NCI-H1105 (cell line): ENCODE measurements at places on chromosomes 13 and 19.

DNA sequence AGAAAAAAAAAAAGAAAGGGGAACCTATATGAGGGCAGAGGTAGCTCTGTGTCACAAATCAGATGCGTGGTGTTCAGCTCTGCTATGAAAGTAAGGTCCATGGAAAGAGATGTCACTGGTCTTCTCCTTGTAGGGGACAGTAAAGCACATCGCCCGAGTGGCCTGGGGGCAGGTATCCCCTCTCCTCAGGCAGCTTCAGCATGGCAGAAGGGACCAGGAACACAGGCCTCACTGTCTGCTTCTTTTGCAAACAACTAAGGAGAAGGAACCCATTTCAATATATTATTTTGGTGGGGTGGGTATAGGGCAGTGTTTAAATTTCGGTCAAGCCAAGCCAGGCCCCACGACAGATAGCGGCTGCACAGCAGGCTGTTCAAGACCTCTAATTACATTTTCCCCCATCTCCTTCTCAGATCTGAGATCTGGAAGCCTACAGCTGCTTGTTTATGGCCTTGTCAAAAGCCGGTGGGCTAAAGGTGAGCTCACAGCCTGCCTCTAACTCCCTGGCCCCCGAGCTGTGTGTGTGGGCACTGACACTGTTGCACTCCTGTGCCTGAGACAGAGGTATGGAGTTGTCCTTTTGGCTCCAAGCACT lies 72.8 kb downstream of the HSPH1 start:
- DNase-seq = no peak

DNA sequence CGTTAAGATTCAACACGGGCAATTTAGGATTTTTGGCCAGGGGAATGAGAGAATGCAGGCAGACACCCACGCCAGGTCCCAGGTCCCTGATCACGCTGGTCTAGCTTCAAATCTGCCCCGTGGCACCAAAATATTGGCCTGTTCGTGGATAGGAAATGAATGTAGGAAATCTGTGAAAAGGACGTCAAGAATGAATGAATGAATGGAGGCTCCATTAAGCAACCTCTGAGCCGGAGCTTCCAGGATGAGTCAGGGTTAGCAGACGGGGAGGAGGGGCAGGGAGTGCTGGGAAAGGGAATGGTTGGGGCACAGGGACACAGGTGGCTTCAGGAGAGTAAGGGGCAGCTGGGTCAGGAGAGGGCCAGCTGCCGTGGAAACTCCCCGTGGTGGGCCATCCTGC lies 4.2 kb downstream of the SULT2B1 start:
- no peak for DNase-seq

DNA sequence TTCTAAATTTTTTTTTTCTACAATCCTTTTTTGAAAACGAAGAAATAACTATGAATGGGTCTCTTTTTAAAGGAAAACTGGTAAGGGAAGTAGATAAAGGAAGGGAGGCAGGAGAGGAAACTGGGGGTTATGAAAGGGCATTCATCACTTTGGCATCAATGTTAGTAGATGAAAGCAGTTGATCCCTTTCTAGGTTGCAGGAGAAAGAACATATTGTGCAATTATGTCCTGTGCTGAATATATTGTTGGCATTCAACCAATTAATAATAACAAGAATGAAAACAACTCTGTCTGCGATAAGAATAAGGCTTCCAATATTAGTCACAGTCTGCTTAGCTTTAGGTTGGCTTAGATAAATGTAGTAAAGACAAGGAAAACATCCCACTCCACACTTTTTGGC lies 796.8 kb upstream of the KLHL1 start:
- DNase-seq = no peak

GRCh38 chr13:108676620-108677019 lies 47.2 kb downstream of the MYO16 start:
- no peak for DNase-seq

GRCh38 chr13:114319441-114319913 lies 5.2 kb downstream of the CHAMP1 start:
- no peak for DNase-seq

GRCh38 chr13:48184260-48184659 lies 48.7 kb upstream of the ITM2B start:
- no peak for DNase-seq

GRCh38 chr13:45325806-45326205 lies 15.2 kb downstream of the TPT1 start:
- no peak for DNase-seq

GRCh38 chr13:107358866-107359265 lies 790.9 kb upstream of the ARGLU1 start:
- DNase-seq = no peak

DNA sequence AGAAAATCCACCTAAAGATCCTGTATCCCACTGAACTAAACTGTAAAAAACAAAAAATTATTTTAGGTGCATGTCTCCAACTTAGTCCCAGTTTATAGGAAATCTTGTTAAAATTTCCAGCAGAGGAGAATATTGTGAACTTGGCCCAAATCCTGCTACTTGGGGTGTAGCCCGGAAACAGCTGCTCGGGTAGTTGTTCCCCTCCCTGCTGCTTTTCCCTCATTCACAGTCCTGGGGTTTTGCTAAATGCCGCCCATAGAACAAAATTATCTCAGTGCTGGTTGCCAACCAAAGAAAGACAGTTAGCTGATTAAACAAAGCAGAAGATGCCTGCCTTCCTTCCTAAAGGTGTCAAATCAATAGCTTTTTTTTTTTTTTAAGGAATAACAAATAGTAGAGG lies 330.5 kb upstream of the KLF12 start:
- no peak for DNase-seq

DNA sequence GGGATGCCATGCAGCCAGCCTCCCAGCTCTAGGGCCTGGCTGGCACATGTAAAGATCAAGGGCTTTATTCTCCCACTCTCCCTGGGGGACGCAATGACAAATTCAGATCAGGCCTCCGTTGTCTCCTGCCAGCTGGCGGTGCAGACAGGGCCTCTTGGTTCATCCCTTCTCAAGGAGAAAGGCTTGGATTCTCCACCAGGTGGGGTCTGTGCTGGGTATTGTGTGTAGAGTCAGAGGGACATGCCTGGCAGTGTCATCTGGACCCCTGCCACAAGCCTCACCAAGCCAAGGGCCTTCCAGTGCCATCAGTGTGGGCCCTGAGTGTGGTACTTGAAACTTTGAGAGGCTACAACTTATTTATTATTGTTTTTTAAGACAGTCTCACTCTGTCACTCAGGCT lies 8.4 kb upstream of the PTPRS start:
- no peak for DNase-seq

DNA sequence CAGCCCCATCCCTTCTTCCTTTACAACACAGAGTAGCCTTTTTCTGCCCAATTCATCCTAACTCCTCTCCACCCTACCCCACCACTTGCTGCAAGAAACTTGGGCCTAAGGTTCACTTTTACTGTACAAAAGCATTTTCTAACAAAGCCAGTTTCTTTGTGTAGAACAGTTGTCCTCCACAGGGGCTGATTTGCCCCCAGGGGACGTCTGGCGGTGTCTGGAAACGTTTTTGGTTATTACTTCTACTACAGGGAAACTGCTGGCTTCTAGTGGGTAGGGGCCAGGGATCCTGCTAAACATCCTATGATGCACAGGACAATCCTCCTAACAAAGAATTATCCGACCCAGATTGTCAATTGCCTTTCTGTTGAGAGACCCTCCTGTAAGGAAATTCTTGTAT lies 7.3 kb upstream of the LMO7 start:
- no peak for DNase-seq

DNA sequence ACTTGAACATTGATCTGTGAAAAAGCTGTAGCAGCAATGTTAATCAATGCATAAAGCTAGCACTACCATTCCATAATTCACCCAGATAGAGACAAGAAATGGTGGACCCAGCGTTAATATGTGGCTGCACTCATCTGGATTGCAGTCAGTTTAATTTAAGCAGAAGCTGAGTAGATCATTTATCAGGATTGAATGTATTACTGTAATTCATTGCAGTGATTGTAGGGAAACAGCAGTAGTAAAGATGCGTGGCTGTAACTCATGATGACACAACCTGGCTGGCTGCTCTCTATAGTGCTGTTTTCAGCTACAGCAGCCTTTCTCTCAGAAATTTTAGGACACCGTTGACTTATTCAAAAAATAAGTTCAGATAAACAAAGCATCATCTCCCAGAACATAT lies 499.5 kb upstream of the SLITRK6 start:
- DNase-seq = no peak

GRCh38 chr19:30689474-30689873 lies 317.3 kb downstream of the ZNF536 start:
- DNase-seq = no peak

GRCh38 chr13:23843436-23843835 lies 45.8 kb downstream of the MIPEP start:
- DNase-seq = no peak

- no peak for DNase-seq
Observed at GRCh38 chr13:64041296-64041695, 2625.6 kb upstream of the PCDH20 start.

DNA sequence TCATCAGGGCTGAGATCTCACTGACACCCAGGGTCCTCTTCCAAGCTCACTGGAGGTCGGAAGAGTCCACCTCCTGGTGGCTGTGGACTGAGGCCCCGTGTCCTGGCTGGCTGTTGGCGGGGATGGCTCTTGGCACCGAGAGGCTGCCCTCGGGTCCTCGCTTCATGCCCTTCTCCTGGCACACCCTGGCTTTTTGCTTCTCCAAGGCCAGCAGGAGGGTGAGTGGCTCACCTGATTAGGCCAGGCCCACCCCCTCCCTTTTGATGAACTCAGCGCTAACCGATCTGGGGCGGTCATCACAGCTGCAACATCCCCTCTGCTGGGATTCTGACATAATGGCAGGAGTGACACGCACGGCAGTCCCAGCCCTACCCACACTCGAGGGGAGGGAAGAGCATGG lies 4.4 kb downstream of the SLC39A3 start:
- DNase-seq = no peak

DNA sequence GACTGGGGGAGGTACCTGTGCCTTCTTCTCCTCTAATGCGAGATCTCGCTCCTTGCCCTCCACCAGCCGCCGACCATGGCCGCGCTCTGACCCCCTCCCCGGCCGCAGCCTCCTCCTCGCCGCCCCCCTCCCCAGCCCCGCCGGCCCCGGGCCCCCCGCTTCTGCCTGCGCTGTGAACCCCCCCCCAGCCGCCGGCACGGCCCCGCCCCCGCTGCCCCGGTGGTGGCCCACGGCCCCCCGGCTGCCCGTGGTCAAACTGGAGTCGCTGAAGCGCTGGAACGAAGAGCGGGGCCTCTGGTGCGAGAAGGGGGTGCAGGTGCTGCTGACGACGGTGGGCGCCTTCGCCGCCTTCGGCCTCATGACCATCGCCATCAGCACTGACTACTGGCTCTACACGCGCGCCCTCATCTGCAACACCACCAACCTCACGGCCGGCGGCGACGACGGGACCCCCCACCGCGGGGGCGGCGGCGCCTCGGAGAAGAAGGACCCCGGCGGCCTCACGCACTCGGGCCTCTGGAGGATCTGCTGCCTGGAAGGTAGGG lies at the start of gene CACNG8:
Gene CACNG8, plus strand, starts transcription at position 51 of the 545 bp plus-strand sequence.
- DNase-seq = no peak

DNA sequence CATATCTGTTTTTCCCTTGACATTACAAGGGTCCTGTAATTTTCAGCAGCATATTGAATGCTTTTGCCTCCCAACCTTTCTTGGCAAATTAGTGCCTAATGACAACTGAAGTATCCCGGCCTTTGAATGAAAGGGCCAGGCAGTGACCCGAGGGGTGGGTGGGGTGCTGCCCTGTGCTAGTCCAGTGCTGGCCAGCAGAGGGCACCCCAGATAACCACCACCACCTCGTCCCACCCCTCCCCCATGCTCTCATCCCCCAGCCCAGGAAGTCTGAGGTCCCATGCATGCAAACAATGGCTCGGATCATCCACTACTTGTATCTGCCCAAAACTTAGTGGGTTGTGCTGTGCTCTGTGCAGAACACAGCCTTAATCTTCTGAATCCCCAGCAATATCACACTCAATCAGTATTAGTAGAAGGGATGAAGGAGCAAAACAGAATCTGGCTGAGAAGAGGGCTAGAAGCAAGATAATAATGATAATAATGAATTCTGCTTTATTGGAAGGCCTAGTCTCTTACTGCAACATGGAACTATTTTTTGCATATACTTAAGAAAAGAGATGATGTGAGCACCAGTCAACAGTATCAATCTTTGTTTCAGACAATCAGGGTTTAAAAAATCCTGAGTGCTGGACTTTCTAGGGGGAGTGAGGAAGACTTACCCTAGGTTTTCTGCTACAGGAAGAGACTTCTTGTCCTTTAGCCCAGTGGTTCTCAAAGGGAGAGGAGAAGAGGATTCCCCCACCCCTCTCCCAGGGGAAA lies 3.8 kb downstream of the ATP12A start:
- peak; percentile 28 for DNase-seq

- DNase-seq = no peak
Observed at GRCh38 chr13:113767366-113767765, 8.3 kb downstream of the TMEM255B start.

DNA sequence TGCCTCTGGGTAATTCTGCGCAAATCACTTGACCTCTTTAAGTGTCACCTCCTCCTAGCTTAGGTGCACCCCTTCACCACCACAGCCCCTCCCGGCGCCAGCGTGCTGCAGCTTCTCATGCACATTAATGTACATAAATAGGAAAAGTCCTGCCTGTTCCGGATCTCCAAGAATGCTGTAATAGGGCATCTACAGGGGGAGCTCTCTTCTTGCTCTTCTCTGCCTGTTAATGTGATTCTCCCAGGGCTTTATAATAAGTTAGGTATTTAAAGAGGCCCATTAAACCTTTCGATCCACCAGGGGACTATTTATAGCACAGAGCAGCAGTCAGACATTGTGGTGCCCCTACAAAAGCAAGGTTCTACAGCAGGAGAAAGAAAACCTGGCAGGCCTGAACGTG lies 35.3 kb downstream of the SOX1 start:
- peak; percentile 44 for DNase-seq

DNA sequence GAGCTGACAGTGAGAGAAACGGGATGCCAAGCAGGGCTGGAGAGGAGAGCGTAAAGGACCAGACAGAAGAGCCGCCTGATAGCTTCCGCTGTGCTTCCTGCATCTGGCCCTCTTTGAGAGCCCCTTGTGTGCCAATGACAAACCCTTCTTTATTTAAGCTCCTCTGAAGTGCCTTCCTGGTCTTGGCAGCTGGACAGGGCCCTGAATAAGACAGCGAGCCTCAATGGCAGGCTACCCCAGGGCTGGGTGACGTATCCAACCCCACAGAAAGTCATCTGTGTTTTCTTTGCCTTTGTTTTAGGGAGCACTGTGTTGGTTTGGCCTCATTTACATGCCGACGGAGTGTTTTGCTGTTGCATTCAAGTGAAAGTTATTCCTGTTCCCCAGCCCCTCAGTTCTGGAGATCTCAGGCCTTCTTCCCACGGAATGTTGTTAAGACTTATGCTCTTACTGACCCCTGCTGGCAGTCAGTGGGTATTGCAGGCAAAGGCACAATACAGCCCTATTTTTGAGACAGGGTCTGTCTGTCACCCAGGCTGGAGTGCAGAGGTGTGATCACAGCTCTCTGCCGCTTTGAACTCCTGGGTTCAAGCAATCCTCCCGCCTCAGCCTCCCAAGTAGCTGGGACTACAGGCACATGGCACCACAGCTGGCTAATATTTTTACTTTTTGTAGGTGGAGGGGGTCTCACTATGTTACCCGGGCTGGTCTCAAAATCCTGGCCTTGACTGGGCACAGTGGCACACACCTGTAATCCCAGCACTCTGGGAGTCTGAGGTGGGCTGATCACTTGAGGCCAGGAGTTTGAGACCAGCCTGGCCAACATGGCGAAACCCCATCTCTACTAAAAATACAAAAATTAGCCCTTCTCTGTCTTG lies 16.8 kb downstream of the CCL25 start:
- no peak for DNase-seq
